ENCODE measurements at places on chromosomes 1 and 21.

DNA sequence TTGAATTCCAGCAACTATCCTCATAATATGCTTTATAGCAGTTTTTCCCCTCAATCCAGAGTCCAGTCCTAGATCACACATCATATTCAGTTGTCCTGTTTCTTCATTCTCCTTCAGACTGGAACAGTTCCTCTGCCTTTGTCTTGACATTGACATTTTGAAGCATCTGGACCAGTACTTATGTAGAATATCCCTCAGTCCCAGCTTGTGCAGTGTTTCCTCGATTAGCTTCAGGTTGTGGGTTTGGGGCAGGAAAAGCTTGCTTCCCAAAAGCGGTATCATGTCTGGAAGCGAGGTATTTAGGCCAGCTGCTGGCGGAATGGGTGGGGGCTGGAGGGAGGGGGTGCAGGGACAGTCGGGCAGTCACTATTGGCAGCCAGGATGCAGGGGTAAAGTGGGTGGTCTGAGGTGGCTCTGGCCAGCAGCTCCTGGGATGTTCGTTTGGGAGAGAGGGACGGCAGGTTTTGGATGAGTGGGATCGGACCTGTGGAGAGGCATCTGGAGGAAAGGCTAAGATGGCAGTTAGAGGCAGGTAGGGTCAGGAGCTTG, 6.5 kb downstream of the THEMIS2 start:
- DNase-seq: no peak

DNA sequence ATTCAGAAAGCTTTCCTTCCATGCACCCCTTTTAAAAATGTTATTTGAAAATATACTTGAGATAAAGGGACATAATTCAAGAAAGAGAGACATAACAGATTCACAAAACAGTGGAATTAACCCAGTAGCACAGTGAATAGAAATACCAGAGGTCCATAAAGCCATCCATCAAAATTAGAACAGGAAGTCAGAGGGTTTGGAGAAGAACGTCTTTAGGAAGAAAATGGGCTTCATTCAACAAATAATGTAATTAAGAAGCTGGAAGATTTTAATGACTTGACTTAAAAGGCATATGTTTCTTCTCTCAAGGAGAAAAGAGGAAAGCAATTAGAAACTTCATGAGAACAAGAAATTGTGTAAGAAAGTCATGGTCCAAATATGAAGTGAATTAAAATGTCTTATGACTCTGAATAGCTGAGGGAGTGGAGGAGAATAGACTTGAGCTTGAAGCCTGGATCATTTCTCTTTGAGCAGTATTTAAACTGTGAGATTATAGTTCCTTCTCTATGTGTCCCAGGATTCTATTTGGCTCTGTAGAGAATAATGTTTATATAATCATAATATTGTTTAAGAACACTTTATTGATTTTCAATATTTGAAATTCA, 7.9 kb upstream of the HCRTR1 start:
- DNase-seq: no peak

DNA sequence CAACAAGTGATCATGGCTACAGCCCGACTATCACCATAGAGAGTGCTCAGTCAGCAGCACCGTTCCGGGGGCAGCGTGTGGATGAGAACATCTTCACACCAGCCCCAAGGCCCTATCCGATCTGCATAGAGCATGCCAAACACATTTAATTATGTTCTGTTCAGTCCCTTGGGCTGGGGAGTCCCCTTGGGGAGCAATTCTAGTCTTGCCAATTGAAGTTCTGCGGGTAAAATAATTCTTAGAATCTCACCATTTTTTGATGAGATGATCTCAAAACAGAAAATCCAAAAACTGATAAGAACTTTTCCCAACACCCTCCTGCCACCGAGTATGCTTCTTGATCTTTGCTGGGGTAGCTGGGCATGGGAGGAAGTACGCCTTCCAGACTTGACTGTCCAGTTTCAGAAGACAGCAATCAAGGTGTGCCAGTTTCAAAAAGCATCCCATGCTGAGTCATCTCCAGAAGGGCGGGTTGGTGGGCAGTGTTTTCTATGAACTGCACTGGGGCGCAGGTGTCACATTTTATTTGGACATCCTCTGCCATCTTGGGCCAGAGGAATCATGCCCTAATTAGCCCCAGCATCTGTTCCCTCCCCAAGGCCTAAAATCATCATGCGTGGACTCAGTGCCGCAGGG, 20.8 kb upstream of the PTPRF start:
- no peak for DNase-seq

GRCh38 chr1:32782086-32782485, 35.1 kb downstream of the YARS1 start:
- DNase-seq: no peak

DNA sequence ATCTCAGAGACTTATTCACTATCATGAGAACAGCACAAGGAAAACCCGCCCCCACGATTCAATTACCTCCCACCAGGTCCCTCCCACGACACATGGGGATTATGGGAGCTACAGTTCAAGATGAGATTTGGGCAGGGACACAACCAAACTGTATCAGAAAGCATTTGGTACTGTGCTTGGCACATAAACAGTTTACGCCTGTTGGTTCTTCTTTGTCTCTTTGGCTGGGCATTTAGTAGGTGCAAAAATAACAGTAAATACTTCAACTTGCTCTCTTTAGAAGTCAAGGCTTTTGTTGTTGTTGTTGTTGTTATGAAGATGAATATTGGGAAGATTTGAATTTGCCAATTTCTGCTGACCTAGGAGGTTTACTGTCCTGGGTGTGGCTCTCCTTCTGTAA, 175.4 kb upstream of the IGSF21 start:
- no peak for DNase-seq

GRCh38 chr1:58585581-58586151, 8.6 kb upstream of the TACSTD2 start:
- no peak for DNase-seq

- DNase-seq: no peak
Observed at GRCh38 chr1:233343262-233343661, 15.7 kb downstream of the MAP3K21 start.

- no peak for DNase-seq
Observed at GRCh38 chr1:175015243-175015642, 8.0 kb downstream of the MRPS14 start.

- no peak for DNase-seq
Observed at GRCh38 chr1:23026568-23026967, 7.3 kb downstream of the KDM1A start.

DNA sequence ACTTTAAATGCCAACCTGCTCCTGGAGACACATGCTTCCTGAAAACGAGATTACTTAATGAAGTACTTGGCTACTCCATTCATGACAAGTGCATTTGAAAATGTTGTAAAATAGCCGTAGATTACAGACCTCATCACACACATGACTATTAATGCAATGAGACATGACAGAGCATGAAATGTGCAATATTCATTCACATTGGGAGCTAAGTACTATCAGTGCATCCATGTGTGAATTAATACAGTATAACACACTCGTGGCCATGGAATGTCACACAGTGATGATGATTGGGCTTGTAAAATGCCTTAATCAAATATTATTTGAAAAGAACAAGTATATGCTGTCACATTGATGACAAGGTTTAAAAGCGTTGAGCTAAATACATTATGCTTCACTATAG, 407.0 kb downstream of the AMY1C start:
- DNase-seq: no peak

- DNase-seq: no peak
Observed at GRCh38 chr1:186671136-186671825, 8.9 kb downstream of the PTGS2 start.

DNA sequence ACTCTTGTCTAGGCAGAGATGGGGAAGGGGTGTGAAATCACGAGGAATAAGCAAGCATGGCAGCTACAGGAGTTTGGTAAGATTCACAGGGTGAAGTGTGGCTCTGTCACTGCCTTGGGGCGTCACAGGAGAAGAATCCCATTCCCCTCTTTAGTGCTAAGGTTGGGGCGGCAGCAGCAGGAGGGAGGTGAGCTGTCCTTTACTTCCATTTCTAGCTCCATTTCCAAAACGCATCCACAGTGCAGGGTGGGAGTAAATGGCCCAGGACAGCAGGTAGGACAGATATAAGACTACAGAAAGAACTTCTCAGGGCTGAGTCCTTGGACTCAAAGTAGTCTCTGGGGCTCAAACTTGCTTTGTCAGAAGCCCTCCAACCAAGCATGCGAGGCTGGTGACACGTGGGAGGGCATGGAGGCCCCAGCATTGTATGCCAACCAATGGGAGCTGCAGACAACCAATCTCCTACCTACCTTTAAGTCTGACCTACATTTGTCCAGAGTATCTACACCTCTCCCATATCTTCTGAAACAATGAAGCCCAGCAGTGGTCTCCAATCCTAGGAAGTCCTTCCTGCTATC, 8.5 kb downstream of the MEF2D start:
- DNase-seq: no peak

DNA sequence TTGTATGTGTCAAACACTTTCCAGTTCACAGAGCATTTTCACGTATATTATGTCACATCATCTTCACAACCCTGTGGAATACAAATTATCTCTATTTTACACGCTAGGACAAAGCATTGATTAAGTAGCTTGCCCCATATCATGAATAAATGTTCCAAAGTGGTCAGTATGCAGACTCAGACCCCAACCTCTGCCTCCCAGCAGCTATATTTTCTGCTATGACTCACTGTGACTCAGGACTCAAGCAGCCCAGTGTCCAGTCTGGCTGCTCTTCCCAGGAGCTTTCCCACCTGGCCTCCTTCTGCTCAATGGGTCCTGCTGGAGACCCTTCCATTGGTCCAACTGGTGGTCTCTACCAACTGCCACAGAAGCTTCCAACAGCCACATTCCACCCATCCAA, 56.0 kb upstream of the RAP1A start:
- no peak for DNase-seq

DNA sequence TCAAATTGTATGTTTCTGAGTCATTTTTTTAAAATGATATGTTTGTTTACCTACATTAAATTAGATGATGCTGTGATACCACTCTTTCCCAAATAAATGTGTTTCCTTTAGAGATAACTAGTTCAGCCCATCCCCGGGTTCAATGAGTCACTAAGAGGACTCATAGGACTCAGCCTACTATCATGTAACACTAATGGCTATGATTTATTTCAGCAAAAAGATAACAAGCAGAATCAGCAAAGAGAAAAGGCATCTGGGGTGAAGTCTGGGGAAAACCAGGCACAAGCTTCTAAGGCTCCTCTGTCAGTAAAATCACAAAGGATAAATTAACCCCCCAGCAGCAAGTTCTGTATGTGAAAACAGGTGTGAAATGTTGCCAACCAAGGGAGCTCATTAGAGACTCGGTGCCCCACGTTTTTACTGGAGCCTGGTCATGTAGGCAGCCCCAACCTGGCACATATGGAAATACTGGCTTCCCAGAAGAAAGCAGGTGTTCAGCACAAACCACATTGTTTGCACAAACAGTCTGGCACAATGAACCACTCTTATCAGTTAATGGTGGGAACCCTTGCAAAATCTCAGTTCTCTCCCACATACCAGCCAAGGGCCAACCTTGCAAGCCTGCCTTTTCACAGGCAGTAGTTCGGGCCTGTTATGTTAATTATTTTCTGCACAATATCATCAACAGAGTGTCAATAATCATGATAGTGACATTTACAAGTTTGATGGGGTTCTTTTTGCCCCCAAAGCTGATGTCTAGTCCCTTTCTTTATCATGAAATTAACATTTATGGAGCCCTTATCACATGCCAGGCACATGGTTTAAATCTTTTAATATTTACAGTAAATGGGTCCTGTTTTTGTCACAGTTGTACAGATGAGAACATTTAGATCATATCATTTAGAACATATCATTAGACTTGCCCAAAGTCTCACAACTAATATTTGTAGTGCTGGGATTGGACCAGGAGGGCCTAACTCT, 23.1 kb upstream of the CNN3 start:
- DNase-seq: no peak

- no peak for DNase-seq
Observed at GRCh38 chr1:55478742-55479141, 263.6 kb upstream of the USP24 start.

DNA sequence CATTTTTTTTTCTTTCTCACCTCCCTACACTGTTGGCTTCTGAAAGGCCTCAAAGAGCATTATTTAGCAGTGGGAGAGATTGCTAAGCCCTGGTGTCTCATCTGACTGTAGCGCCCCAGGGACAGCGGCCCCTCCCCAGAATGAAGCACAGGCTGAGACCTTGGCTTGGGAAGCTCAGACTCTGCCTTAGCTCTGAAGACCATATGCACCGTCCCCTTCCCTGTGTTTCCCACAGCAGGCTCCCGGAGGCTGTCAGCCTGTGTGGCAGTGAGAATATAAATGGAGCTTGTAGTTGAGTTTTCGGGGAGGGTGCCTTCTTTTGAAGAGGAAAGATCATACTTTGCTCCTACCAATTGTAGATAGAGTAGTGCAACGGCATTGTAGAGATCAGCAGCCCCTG, 25.3 kb downstream of the SMYD2 start:
- DNase-seq: no peak

DNA sequence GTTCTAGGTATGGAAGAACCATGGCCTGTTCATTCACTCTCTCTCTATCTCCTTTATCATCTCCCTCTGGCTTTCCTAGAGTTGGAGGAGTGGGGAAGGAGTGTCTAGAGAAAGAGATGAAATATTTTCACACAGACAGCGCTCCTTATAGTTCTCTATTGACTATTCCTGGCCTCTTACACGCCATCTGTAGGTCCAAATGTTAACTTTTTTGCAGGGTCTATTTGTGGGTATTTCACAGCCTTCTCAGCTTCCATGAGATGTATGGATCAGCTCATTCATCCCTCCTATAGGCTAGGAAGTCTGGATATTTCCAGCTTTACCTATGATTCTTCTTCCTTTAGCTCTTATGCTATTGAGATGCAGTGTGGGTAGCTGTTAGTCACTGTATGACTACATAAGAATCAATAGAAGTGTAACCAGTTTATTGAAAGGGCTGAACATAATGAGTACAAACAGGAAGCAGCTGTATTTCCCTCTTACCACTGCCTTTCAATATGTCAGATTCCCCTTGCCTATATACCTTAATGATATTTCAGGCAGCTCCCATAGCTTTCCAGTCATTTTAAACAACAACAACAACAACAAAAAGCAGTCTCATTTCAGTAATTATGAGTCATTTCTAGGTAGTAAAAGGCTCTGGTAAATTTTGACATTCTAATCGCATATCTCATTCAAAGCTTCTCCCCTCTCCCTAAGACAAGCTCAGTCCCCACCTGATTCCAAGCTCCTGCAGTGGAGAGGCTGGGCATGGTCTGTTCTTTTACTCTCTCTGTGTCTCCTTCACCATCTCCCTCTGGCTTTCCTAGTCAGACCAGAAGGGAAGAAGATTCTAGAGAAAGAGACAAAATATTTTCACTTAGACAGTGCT, 149.5 kb downstream of the TTLL7 start:
- DNase-seq: no peak

DNA sequence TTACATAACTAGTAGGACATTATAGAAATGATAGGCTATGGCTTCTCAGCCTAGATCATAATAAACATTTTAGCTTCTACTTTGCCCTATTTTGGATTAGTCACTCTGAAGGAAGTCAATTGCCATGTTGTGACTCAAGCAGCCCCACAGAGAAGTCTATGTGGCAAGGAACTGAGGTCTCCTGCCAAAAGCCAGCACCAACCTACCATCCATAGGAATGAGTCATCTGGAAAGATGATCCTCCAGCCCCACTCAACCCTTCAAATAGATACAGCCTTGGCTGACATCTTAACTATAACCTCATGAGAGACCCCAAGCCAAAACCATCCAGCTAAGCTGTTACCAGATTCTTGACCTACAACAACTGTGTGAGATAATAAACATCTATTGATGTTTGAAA, 76.3 kb upstream of the BEND5 start:
- no peak for DNase-seq

GRCh38 chr1:110200666-110201065, 9.4 kb upstream of the KCNC4 start:
- DNase-seq: no peak
